ENCODE measurements at places on chromosomes 5 and 9.

GRCh38 chr9:110971705-110972104, 66.6 kb downstream of the LPAR1 start:
- no peak for DNase-seq

- no peak for DNase-seq
These were observed 32.7 kb upstream of the FCN2 start for GRCh38 chr9:134847752-134848432.

GRCh38 chr9:132250324-132251262, 88.7 kb downstream of the NTNG2 start:
- no peak for DNase-seq

GRCh38 chr5:109694451-109694891, 4.7 kb downstream of the MAN2A1 start:
- DNase-seq, result no peak

DNA sequence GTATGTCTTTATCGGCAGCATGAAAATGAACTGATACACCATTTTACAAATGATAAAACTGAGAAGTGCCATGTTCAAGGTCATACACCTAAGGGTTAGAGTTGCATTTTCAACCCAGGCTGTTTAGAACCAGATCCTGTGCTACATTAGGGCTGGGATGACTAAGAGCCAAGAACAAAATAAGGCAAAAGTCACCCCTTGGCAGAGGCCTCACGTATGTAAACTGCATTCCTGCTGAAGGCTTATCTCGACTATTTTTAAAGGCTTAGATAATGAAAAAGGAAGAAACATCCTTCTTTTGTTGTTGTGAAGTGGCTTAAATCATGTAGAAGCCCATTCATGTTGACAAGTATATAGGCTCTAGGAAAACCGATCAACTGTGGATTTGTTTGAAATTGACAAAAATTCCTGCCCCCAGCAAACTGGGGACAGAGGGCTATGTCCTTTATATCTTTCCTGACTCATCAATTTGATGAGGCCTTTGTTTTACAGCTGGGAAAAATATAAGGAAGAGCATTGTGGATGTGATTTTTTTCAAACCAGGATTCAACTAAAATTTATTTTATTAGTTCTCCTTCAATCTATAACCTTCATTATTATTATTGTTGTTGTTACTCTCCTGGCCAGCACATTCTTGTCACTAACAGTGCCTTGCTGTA, 196.5 kb downstream of the SNX18 start:
- DNase-seq, result no peak

- no peak for DNase-seq
These were observed 38.7 kb downstream of the ROPN1L start for GRCh38 chr5:10480237-10480985.

DNA sequence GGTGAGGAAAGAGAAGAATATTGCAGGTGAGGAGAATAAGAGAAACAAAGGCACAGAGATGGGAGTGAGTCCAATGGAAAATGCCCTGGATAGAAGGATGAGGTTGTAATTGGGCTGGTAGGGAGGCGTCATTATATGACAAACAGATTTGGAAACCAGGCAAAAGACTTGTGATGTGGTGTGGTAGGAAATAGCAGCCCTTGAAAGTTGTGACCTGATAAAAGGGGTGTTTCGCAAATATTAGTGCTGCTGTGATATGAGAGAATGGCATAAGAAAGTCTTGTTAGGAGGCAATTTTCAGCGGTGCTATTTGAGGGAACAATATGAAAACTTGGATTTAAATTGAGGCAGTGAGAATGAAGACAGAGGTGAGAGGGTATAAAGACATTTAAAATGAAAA, 217.5 kb upstream of the ACTBL2 start:
- no peak for DNase-seq

DNA sequence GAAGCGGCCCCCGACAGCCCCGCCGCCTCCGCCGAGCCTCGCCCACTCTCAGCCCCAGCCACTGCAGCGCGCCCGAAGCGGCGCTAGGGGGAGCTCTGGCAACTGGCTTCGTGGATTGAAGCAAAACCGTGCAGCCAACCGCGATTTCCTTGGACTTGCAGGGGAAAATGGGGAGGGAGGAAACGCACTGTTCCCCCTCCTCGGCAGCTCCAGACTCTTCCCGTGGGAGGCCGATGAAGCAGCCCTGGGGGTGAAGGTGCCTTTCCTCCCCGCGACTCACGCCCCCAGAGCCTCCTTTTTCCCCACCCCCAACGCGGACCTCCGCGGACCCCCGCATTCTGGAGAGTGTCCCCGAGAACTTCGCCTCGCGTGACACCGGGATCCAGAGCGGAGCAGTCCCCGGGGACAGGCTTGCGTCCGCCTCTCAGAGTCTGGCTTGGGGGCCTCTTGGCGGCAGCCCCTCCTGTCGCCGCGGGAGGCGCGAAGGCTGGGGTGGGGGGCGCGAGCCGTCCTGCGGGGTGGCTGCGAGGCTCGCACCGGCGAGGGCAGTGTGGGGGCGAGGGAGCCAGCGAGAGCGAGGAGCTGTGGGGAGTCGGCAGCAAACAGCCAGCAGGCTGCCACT, 3.8 kb downstream of the IER5L start:
- peak; percentile 77 for DNase-seq

GRCh38 chr9:121559183-121559582, 59.5 kb upstream of the GGTA1 start:
- DNase-seq, result no peak

DNA sequence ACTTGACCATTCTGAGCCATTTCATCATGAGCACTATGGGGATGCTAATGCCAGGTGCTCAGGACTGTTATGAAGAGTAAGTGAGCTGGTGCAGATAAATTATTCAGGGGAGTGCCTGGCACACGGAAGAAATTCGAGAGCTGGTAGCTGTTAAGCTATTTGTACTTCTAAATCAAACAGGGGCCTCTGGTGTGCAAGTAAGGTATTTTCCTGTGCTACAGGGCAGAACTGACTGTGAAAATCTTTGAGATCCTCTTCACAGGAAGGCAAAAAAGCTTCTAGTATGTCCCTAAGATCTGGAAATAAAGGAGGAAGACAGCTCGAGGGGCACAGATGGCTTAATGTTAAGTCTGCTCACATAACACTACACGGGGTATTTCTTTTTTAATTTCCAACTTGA, 106.3 kb upstream of the SPOCK1 start:
- no peak for DNase-seq

DNA sequence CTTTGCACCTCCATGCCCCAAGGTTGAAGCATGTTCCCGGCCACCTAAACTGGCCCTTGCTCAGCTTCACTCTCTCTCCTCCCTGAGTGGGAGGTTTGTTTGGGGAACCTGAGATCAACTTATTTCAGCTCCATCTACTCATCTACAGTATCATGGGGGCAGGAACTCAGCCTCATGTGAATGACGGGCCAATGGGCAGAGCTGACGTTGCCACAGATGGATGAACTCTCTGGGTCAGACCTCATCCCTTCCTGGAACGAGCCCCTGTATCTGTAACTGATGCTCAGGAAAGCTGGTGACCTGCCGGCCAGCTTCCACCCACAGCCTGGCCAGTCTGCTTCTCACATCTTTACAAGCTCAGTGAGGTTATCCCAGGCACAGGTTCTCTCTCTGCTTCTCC, 369.6 kb downstream of the IRX2 start:
- no peak for DNase-seq

- DNase-seq, result peak; percentile 74
These were observed 96.5 kb upstream of the LMX1B start for GRCh38 chr9:126516936-126517832.

DNA sequence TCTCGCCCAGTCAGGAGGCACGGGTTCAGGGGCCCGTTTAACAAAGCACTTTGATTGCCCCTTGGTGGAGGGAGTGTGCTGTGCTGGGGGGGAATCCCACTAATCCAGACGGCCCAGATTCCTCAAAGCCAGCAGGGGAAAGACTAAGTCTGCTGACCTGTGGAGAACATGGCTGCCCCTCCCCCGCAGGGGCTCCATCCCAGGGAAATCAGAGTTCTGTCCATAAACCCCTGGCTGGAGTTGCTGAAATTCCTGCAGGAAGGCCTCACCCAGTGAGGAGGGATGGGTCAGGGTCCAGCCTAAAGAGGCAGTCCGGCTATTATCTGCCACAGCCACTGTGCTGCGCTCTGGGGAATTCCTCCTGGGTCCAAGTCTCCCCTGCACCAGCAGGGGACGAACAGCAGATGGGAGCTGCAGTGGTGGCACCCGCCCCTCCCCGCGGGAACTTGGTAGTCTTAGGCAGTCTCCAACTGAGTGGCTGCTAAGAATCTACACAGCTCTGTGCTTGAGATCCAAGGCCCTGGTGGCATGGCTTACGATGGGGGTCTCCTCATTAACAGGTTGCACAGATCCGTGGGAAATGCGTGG, 174.0 kb upstream of the DAB2 start:
- DNase-seq, result no peak

DNA sequence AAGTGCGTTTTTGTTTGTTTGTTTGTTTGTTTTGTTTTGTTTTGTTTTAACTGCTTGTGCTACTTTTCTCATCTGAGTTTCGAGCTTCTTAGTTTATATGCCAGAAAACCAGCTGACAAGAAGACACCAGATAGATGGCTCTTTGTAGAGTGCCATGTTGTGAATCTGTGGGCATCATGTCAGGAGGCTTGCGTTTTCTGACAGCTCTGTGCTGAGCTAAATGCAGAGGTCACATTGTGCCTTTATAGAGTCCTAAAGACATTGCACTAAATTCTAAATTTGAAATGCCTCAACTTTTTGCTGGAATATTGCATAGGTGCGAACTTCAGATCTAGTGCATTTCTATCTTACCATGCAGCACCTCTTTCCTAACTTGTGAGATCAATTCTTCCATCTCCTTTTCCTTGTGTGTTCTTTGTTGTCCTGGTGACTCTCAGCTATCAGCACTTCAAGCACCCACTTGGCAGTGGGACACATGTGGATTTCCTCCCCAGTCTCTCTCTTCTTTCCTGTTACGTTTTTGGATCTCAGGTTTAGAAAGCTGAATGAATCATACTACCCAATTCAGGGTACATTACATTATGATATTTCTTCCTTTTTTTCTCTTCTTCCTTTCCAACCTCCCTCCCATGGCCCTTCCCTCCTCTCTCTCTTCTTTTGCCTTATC, 379.0 kb upstream of the RPS23 start:
- no peak for DNase-seq

- DNase-seq, result no peak
These were observed 1256.4 kb downstream of the EFNA5 start for GRCh38 chr5:106414342-106414741.

GRCh38 chr9:130835441-130836298, 616 bp downstream of the ABL1 start:
- no peak for DNase-seq

- no peak for DNase-seq
These were observed 12.0 kb upstream of the HTR4 start for GRCh38 chr5:148666353-148666752.

GRCh38 chr5:132422720-132423437, 53.4 kb downstream of the SLC22A5 start:
- no peak for DNase-seq

DNA sequence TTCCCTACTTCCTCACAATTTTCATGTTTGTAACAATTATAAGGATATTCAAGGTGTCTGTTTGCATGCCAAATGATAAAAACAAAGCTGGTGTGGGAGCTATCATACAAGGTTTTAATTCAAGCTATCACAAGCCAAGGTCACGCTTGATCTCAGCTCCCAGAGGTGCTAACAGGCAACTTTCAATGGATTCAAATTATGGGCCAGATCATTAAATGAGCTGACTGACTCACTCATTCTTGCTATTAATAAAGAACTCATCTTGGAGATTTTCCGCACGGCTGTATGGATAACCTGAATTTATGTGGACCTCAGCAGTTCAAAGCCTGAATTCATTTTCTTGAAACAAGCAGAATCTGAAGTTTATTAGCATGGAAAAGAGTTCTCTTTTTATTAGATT, 267.3 kb upstream of the CDH6 start:
- DNase-seq, result no peak

DNA sequence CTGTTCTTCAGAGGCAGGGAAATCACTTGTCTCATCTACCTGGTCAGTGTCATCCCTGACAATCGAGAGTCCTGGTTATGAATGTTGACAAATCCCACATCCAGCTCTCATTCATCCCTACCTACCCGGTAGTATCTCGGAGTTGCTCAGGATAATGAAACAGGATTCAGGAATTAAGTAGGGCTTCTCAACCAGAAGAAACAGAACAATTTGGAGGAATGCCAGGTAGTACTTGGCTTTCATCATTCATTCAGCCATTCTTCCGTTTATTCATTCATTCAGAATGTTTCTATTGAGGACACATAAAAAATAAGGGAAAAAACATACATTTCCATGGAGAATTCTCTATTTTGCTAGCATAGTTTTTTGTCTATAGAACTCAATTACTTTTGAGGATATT, 195.0 kb downstream of the ARHGEF28 start:
- DNase-seq, result no peak

- no peak for DNase-seq
These were observed 8.7 kb downstream of the FGF1 start for GRCh38 chr5:142677198-142677597.

- no peak for DNase-seq
These were observed 10.4 kb downstream of the ABLIM3 start for GRCh38 chr5:149151717-149152116.

DNA sequence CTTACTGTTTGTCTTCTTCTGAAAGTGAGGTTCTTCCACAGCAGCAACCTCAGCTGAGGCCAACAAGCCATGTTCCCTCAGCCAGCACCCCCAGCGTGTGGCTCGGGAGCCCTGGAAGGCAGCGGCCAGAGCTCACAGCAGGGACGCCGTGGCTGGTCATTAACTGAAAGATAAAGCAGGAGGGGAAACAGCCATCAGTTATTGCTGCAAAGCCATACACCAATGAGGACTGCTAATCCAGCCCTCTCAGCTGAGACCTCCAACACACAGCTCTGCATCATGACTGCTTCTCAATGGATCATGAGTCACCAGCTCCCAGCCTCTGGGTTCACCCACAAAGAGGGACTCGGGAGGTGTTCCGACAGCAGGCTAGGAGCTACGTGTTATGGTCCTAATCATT, 24.3 kb downstream of the ABCA1 start:
- DNase-seq, result no peak

GRCh38 chr9:120768886-120769285, 24.3 kb downstream of the FBXW2 start:
- no peak for DNase-seq
